ENCODE measurements at places on chromosomes 7 and 10. TPM values are rescaled to one million over a fixed set of nuclear protein-coding genes. Genes with fewer than 3 reads are reported as not detected.

- no peak for DNase-seq
These were observed 7.4 kb downstream of the NUB1 start for GRCh38 chr7:151348970-151349369.

Gene FAM221A
- 5.5 TPM for total RNA-seq

- no peak for DNase-seq
These were observed 195.2 kb downstream of the DOCK4 start for GRCh38 chr7:112010994-112011393.

Gene DYDC2
- total RNA-seq: not detected

DNA sequence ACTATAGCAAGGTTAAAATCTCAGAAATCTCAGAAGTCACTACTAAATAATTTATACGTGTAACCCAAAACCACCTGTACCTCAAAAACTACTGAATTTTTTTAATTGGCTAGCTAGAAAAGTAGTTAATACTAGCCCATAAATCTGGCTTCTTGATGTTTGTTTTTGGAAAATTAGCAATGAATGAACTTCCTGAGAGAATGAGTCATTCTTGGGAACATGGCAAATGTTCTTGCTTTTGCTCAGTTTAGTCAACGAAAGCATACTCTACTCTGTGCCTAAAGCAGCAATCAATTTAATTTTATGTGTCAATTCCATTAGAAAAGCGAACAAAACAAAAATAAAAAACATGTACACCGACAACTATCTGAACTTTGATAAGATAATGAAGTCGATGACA lies 69.2 kb downstream of the SEMA3E start:
- DNase-seq: no peak
